ENCODE measurements at places on chromosomes 3 and 15. TPM values are rescaled to one million over a fixed set of nuclear protein-coding genes. Genes with fewer than 3 reads are reported as not detected.

TRH gene
- total RNA-seq = not detected

CHRM5 gene
- total RNA-seq = not detected

ALS2CL gene
- total RNA-seq = 16.6 TPM

IGDCC3 gene
- not detected for total RNA-seq

TTLL3 gene
- total RNA-seq = 55.3 TPM

SSR3 gene
- 143 TPM for total RNA-seq

GRIP2 gene
- total RNA-seq = 0.45 TPM

SKOR1 gene
- total RNA-seq = 0.29 TPM

PARP14 gene
- total RNA-seq = 147 TPM

SLC12A1 gene
- not detected for total RNA-seq

IL5RA gene
- not detected for total RNA-seq

ACTRT3 gene
- total RNA-seq = 0.20 TPM

THSD4 gene
- not detected for total RNA-seq

CERS3 gene
- total RNA-seq = 0.60 TPM

GOLGA8G gene
- not detected for total RNA-seq

PRTG gene
- not detected for total RNA-seq

RASGRP1 gene
- 204 TPM for total RNA-seq

MESP2 gene
- total RNA-seq = not detected

LRRC3B gene
- total RNA-seq = not detected

ALDH1A3 gene
- total RNA-seq = not detected

ERICH6 gene
- total RNA-seq = 0.81 TPM

WDR93 gene
- not detected for total RNA-seq

TNFSF10 gene
- 97.9 TPM for total RNA-seq
